ENCODE measurements at places on chromosomes 3 and 15.

DNA sequence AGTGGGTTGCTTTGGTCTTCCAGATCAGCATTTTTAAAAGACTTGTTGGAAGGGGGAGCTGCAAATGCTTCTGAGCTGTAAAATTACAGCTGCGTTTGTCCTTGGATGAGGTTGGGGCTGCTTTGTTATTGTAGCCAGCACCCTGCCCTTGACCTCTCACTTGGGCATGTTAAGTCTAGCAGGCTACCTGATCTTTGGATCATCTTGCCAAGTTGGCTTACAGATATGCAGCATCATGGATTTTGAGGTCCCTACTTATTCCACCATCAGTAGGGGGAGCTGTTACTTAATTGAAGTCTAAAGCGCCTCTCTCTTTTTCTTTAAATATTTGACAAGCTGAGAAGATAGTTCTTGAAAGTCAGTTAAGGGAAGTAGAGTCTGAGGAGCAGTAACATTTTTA is 793.0 kb downstream of the MCTP2 start:
- no peak for DNase-seq

GRCh38 chr3:11423868-11424267 is 151.7 kb downstream of the ATG7 start:
- no peak for DNase-seq

DNA sequence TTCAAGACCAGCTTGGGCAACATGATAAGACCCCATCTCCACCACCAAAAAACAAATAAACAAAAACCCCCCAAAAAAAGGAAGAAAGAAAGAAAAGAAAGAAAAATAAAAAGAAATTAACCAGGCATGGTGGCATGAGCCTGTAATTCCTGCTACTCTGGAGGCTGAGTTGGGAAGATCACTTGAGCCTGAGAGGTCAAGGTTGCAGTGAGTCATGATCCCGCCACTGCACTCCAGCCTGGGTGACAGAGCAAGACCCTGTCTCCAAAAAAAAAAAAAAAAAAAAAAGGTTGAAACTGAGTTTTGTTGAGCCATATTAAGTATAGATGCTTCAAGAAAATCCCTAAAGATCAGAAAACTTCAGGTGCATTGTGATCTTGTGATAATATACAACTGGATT is 217.3 kb upstream of the LRRFIP2 start:
- no peak for DNase-seq

- DNase-seq, result no peak
These were observed 15.8 kb upstream of the SLC27A2 start for GRCh38 chr15:50166216-50166615.

DNA sequence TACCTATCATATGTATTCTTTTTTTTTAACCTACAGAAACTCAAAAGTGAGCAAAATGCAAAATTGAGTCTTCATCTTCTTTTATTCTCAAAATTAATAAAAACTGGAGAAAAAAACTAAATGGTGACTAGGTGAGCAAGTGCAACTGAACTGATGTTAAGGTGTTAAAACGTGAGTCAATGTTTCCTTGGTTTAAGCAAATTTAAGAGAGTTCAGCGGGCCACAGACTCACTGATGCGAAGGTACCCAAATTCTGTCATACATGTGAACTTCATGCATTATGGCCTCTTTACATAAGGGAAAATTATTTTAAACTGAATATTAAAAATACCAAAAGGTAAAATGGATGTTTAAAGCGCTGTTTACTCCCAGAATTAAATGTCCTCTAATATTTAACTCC is 206.6 kb downstream of the FOXP1 start:
- no peak for DNase-seq

DNA sequence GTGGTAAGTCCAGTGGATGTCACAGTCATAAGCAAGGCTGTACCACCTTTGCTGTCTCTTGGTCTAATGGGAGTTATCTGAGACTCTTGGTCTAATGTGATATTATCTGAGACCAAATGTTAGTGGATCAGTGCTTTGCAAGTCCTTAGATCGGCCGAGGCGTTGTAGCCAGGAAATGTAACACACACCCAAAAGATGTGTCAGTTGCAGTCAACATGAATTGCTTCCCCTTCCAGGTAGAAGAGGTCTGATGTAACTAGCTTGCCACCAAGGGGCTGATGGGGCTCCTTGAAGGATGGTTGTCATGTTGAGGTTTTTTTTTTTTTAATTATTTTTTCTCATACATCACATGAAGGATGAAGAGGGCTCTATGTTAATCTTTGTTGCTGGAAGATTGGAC is 45.4 kb upstream of the RAF1 start:
- no peak for DNase-seq

GRCh38 chr15:36362509-36362915 is 216.9 kb upstream of the CDIN1 start:
- no peak for DNase-seq

GRCh38 chr3:164040991-164041390 is 1037.3 kb downstream of the SI start:
- DNase-seq, result no peak

DNA sequence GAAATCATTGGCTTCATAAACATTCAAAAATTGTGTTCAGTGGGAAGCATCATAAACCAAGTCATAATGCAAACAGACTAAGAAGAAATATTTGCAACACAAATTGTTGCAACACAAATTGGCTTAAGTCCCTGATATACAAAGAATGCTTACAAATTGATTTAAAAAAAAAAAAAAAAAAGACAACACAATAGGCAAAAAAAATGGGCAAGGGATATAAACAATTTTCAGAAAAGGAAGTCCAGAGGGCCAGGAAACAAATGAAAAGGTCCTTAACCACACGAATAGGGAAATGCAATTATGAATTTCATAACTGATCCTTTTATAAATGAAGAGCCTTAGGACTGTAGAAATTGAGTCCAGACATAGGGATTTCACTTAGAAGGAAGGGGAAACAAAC is 98.9 kb downstream of the LRRK1 start:
- DNase-seq, result no peak

DNA sequence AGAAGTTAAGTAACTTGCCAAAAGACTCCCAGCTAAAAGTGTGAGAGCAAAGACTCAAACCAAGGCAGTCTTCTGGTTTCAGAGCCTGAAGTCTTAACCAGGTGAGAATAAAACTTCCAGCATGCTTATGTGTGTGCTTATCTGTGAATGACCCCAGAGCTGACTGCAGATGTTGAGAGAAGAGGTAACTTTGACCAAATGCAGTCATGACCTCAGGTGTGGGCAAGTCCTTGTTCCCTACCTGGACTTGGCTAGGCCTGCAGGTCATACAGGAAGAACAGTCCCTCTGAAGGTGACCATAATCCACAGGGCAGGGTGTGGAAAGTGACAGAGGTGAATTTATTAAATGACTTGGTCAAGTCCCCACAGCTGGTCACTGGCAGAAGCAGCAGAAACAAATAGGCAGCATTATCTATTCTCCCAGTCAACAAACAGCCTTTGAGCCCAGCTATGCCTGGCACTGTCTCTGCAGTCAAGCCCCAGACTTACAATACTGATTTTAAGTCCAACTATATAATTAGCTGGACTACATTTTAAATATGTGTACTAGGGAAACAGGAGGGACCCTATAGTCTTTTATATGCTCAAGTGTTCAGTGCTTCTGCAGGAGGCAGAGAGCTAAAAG is 3.0 kb upstream of the CPEB1 start:
- DNase-seq, result no peak

- DNase-seq, result no peak
These were observed 3.7 kb upstream of the PLXNB1 start for GRCh38 chr3:48433472-48434118.

DNA sequence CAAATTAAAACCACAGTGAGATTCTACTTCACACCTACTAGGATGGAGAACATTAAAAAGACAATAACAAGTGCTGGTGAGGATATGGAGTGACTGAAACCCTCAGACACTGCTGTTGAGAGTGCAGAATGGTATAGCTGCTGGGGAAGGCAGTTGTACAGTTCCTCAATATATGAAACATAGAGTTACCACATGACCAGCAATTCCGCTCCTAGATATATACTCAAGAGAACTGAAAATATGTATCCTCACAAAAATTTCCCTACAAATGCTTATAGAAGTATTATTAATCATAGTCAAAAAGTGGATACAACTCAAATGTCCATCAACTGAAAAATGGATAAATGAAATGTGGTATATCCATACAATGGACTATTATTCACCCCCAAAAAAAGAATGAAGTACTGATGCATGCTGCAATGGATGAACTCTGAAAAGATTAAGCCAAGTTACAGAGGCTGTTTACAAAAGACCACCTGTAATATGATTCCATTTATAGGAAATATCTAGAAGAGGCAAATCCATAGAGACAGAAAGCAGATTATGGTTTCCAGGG is 164.7 kb upstream of the IGF1R start:
- no peak for DNase-seq

GRCh38 chr3:50255251-50255615 is 13.7 kb upstream of the SEMA3B start:
- DNase-seq, result no peak

DNA sequence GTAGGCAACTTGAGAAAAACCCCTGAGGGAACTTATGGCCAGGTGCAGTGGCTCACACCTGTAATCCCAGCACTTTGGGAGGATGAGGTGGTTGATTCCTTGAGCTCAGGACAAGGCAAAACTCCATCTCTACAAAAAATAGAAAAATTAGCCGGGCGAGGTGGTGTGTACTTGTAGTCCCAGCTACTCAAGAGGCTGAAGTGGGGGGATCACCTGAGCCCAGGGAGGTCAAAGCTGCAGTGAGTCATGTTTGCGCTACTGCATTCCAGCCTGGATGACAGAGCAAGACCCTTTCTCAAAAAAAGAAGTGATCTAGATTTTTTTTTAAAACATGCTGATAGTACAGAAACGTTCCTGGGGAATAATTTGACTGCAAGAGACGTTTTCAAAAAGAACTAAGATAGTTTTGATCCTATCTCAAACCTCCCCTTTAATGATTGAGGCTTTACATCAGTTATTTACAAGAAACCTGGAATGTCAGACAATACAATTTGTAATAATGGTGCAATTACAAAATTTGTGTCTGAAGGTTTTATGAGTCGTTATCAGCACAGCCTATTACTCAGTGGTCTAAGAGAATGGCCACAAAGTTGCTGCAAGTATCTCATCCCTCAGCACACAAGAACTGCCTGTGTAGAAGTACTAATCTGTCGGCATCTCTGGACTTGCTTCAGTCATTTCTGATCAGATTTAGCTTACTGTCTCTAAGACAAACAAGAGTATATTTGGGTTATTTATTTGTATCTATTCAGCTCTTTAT is 32.2 kb upstream of the KLHL25 start:
- DNase-seq, result no peak

- DNase-seq, result no peak
These were observed 39.1 kb upstream of the DNAJC13 start for GRCh38 chr3:132378048-132378762.
